ENCODE measurements at places on chromosomes 7 and 10.
A peak's percentile ranks its signal among the peaks of the same experiment; 100 is the strongest.

- DNase-seq: no peak
Observed at GRCh38 chr7:115066050-115066449, 144.2 kb downstream of the MDFIC start.

DNA sequence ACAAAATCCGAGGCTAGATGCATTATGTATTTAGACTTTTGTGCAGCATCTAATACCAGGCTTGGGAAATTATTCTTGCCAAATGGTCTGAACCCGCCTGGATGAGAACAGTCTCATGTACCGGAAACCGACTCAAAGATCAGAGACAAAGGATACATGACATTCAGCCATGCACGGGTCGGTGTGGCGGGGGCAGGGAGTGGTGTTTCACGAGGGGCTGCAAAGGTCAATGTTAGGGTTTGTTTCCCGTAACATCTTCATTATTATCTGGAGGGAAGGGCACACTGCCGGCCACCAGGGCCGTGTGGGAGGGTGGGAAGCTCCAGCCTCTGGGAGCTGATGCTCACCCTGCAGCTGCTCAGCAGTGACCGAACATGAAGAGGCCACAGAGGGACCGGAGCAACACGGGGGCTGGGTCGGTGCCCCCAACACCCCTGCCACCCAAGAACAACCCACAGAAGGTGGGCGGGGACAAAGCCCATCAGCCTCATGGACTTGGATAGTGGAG lies 23.1 kb downstream of the CNPY1 start:
- no peak for DNase-seq

- DNase-seq: no peak
Observed at GRCh38 chr7:155333346-155334234, 35.9 kb downstream of the INSIG1 start.

- DNase-seq: no peak
Observed at GRCh38 chr7:84354866-84355265, 160.3 kb upstream of the SEMA3A start.

DNA sequence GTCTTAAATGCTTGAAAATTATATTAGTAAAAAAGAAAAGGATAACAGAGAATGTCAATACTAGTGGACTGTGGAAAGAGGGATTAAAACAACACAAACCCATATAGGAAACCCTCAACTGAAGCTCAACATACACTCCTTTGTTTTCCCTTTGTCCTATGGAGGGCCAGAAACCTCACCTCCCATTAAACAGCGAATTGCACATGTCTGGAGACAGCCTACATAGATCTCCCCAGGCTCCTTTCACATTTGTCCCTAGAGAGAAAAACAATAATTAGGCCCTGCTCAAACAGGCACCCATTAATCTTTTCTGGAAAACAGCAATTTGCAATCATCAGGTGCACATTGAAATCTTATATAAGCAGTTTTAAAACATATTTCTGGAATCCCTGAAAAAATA lies 87.6 kb upstream of the SEMA3D start:
- DNase-seq: no peak

DNA sequence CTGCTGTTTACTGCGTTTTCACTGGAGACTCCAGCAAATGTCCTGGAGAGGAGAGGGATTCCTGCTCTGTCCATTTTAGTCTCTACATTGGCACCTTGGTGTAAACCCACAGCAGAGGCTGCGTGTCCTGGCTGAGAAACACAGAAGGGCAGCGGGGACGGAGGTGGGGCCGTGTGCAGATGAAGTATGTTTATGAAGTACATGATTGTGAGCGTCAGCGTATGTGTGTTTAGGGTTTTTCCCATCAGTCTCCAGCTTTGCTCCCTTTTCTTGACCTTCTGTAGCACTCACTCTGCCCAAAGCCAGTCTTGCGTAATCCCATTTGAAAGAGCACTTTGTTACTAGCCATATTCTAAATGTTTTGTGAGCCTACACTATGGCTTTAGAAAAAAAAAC lies 750.7 kb upstream of the SORCS1 start:
- DNase-seq: peak; percentile 8

- DNase-seq: peak; percentile 77
Observed at GRCh38 chr10:114825513-114826253, 4.1 kb downstream of the FHIP2A start.

DNA sequence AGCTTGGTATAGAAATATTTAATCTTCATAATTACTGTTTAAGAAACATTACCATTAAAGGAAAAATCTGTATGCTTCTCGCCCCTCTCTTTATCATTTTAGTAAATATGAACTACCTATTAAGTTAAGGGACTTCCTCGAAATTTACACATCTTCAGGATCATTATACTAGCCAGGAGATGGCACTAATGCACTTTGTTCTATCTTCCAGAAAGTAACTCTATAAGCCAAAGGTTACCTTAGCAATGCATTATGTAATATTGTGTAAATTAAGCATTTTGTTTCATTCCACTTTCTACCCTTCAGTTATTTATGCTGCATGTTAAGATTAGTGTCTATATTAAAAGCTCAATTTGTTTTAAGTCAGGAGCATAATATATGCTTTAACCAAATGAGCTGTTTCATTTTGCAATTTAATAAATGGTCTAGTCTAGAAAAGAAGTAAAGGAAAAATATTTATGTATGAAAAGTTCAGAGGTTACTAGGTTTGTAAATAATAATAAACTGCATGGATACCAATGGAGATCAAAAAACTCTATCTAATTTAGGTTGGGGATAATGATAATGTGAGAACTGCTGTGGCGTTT lies 128.5 kb downstream of the ANKRD7 start:
- no peak for DNase-seq

DNA sequence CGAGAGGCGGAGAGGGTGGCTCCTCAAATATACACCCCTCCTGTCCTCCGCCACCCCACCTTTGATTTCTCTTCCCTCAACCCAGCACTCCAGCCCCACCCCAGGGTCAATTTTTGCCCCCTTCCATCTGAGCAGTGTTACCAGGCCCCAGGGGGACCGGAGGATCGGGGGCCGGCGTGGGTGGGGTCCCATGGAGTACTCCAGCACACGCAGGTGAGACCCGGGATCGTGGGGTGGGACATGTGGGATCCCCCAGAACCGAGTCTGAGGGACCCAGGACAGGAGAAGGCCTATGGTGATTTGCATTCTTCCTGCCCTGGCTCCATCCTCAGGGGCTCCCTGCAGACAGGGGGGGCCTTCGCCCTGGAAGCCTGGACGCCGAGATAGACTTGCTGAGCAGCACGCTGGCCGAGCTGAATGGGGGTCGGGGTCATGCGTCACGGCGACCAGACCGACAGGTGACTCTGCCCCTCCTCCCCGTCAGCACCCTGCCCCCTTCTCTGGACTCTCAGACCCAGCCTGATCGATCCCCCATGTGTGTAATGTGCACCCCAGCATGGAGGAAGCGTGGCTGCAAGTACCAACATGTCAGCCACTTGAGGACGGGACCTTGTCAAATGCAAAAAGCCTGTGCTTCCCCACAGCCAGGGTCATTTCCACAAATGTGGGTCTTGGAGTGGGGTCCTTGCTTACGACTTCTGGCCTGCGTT lies 744 bp downstream of the TRIP6 start:
- no peak for DNase-seq

GRCh38 chr10:6498771-6499170 lies 81.3 kb downstream of the PRKCQ start:
- DNase-seq: no peak

GRCh38 chr10:3336673-3337293 lies 164.2 kb upstream of the PITRM1 start:
- DNase-seq: no peak

- DNase-seq: no peak
Observed at GRCh38 chr10:21249435-21249834, 276.0 kb downstream of the SKIDA1 start.

GRCh38 chr10:97585439-97585811 lies 1.2 kb downstream of the HOGA1 start:
- no peak for DNase-seq

DNA sequence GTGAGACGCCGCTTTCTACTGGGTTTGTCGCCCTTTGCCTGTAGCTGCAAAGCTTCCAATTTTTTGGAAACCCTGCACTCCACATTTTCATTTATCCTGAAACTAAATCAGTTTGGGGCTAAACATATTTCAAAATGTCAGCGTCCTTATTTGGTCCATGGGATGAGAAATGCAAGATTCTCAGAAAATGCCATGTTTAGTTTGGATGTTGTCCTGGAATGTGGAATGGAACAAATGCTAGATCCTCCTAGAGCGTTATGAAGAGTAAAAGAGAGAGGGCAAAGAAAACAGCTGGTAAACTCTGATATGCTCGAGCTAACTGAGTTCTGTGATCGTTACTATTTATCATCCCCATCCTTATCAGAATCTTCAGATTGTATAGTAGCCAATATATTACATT lies 236.9 kb downstream of the KLF6 start:
- DNase-seq: no peak

DNA sequence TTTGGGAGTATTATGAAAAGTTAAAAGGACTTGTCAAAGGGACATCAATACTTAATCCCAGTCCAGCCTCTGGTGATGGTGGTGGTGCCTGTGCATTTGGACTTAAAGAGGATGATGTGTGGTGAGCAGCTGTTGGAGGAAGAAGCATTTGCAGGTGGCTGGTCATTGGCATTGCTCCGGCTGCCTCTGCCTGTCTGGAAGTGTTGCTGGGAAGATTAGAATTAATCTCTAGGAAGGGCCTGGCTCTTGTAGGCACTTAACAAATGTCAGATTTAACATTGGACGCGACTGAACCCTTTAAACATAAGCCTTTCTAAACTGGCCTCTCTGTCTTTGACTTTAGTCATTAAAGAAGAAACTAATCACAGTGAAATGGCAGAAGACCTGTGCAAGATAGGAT lies 58.8 kb downstream of the FIGNL1 start:
- no peak for DNase-seq

DNA sequence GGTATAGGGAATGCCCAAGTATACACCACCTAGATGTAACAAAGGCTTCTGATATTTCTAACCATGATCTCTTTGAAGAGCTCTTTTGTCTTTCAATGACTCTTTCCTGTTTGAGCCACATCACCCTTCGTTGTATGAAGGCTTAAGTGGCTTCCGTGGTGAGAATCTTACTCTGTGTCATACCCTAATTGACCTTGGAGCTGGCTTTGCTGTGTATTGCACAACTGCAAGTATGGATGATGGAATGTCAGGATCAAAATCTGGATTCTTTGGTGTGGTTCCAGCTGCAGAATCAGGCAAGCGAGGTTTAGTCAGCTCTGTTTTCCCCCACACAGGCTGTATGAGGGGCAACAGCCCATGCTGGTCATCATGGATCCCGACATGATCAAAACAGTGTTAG lies 16.0 kb downstream of the CYP3A43 start:
- DNase-seq: no peak

DNA sequence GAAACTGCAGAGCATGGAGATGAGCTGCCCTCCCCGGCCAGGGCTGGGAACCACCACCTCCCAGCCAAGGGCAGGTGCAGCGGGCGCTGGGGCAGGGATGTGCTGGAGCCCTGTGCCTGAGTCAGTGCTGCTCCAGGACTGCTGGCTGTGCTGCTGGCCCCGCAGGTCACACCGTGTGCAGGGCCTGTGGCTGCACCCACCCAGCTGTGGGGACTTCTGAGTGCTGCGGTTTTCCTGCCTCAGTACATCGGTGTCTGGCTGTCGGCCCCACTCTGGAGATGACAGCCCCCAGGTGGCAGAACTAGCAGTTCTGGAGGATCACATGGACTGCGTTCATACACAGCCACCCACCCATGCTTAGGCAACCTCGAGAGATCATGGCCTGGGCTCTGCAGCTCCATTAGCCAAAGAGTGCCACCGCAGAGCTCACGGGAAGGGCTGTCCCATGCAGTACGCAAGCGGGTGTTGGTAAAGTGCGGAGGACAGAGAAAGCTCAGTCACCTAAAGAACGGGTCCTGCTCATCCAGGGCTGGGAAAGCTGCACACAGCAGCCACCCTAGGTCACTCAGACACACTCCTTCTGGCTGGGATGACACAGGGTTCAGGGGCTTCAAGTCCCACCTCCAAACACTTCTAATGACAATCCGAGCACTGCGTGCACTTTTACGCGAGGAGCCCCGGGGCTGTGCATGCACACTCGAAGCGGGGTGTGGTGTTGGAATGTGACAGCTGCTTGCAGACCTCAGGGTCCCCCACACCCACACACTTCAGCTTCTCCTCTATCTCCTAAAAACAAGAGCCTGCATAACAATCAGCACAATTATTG lies 198.1 kb upstream of the PPP2R2D start:
- DNase-seq: no peak

DNA sequence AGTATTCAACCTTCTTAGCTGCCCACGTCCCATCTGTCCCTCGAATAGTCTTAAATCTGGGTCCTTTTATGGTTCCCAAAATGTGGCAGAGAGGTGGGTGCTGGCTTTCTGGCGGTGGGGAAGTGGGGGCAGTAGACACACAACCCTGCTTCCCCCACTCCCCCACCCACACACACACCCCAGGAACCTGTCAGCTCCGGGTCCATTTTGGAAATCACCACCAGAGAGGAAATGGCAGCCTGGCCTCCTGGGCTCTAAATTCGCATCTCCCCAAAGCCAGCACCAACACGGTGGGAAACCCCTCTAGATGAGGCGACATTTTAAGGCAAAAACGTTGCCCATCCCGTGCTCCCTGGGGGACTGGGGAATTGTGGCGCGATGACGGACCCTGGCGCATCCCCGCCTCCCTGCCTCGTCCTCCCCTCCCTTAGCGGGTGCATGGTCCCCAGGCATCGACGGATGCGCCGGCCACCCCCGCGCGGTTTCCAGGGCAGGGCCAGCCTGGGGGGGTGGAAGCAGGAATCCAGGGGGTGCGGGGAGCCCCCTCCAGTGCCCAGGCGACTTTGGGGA lies 702 bp downstream of the TMEM130 start:
- peak; percentile 17 for DNase-seq

DNA sequence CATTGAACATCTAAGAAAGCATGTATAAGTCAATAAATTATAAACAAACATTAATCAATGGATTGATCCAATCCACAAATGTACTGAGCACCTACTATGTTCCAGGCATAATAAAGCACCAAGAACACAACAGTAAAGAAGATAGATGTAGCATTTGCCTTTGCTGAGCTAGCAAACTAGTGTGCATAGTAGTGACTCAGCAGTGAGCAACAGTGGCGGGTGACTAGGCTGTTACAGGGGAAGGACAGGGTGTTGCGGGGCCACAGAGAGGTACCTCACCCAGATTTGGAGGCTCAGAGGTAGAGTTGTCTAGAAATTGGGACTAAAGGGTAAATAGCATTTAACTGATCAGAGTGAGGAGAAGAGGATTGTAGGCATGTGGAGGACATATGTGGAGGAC lies 83.6 kb downstream of the NXPH1 start:
- no peak for DNase-seq

DNA sequence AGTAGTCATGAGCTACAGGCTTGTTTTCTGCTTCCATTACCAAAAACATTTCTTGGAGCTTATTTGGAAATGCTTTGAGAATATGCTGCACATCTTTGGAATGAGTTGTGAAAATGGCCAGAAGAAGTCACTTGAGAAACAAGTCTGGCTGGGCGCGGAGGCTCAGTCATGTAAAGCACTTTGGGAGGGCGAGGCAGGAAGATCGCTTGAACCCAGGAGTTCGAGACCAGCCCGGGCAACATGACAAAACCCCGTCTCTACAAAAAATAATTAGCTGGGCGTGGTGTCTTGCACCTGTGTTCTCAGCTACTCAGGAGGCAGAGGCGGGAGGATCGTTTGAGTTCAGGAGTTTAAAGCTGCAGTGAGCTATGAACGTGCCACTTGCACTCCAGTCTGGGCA lies 882 bp upstream of the CHCHD1 start:
- DNase-seq: no peak

GRCh38 chr7:48049850-48050249 lies 14.5 kb downstream of the C7orf57 start:
- DNase-seq: no peak
